ENCODE measurements at places on chromosomes 7 and 10.
A peak's percentile ranks its signal among the peaks of the same experiment; 100 is the strongest.

- no peak for DNase-seq
Measured at GRCh38 chr10:69375307-69376151, 41.2 kb downstream of the TACR2 start.

DNA sequence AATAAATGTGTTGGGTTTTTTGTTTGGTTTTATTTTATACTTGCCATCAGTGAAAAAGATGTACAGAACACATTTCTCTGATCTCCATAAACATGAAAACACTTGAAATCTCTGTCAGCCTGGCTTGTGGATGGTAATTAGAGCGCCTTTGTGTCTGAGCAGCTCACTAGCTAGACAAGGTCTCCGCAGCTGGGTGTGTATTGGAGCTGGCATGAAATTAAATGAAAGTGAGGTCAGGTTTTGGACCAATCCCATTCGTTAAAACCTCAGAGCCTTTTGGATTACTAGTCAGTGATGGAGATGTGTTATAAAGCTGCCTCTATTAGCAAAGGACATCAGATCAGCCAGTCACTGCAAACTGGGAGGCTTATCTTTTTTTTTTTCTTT is 2.7 kb downstream of the FRAT1 start:
- DNase-seq, result no peak

GRCh38 chr7:105618016-105618296 is 36.7 kb upstream of the EFCAB10 start:
- no peak for DNase-seq

DNA sequence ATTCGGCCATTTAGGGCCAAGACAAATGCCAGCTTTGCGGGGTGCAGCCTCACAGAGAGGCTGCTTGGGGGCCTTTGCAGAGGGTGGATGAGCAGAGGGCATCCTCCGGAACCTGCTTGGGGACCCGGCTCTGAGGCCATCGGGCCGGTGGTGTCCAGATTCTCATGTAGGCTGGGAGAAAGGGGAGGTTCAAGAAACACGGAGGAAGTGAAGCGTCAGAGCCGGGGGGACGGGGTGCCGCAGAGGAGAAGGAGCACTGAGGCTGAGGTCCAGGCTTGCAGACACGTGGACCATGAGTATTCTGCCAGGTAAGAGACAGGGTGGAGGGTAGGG is 150.7 kb upstream of the SHH start:
- DNase-seq, result no peak

DNA sequence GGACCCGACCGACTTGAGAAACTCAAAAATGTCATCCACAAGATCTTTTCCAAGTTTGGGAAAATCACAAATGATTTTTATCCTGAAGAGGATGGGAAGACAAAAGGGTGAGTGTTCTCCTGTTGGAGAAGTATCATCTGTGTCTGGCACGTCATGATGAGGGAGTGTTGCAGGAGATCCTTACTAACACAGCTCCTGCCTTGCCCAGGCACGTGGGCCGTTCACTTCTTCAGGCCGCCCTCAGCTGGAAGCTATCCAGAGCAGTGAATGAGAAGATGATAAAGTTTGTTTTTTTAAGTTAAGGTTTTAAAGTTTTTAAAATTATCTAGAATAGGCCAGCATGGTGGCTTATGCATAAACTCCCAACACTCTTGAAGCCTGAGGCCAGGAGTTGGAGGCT is 6.2 kb downstream of the EIF3B start:
- DNase-seq, result no peak

GRCh38 chr7:139192014-139192706 is 38.9 kb upstream of the UBN2 start:
- DNase-seq, result no peak

DNA sequence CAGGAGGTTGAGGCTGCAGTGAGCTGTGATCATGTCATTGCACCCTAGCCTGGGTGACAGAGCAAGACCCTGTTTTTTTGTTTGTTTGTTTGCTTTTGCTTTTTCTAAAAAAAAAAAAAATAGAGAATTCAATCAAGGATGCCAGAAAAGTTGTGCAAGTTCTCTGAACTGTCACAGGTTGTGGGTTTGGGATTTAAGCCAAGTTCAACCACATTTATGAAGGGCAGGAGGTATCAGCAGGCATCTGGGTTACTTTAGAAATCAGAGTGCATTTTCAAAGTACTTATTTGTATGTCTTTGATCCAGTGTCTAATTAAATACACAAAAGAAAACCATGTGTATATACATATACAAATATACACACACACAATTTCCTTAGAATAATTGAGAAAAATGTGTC is 151.2 kb upstream of the MINDY3 start:
- DNase-seq, result peak; percentile 9

DNA sequence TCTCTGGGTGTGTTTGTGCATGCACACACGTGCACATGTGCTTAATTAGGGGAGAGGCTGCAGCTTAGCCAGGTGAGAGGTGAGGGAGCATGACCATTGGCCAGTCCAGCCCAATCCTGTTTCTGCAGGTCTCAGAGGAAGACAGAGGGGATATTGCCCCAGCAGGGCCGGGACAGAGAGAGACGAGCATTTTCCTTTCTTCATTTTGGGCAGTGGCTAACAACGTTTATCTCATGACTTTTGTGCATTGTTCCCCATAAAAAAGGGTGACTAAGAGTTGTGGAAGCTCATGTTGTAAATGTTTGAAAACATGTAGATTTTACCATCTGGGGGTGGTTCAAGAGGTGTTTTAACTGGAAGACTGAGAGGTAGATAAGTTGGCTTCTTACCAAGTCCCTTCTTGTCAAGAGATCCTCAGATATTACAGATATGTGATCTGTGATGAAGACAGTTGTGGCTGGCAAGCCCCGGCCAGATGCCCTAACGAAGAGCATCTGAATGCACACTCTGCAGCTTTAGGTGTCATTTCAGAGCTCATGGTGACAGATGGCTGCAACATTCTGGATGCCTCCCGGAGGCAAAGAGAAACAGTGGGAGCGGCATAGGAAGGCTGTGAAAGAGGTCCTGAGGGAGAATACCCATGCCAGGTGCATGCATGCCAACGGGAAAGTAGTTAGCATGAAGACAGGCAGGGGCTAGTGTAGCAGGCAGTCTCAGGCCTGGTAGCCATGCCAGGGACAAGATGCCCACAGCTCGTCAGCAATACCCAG is 16.7 kb upstream of the DMBT1 start:
- no peak for DNase-seq

- DNase-seq, result no peak
Measured at GRCh38 chr7:84236398-84236797, 41.8 kb upstream of the SEMA3A start.

GRCh38 chr7:49631960-49632359 is 141.5 kb upstream of the VWC2 start:
- DNase-seq, result no peak

DNA sequence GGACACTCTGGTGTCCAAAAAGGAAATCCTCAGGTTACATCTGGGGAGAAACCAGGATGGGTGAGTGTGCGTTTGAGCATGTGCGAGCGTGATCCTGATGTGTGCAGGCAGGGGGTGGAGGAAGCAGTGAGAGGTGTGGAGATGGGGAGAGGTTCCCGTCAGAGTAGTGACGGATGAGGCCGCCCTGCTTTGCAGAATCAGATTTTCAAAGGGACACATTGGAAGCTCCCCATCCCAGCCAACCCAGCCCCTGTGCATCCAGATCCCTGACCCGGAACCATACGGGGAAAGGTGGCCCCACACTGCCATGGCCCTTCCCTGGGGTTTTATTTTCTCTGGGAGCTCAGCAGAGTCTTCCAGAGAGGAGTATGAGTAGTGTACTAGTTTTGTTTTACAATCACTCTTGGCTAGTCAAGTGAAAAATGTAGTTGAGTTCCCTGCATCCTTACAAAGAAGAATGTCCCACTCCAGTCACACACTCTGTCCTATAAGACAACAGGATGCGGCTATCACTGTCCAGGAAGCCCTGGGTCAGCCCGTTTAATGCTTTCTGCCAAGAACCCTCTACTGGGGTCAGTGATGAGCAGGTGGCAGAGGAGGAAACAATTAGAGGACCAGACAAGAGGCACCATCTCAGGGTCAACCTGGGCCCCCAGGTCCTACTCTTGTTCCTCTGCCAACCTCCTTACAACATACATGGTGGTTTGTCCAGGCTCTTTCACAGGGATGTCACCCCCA is 46.8 kb upstream of the PDLIM1 start:
- no peak for DNase-seq

GRCh38 chr10:24701447-24701846 is 22.2 kb downstream of the ARHGAP21 start:
- DNase-seq, result peak; percentile 57

DNA sequence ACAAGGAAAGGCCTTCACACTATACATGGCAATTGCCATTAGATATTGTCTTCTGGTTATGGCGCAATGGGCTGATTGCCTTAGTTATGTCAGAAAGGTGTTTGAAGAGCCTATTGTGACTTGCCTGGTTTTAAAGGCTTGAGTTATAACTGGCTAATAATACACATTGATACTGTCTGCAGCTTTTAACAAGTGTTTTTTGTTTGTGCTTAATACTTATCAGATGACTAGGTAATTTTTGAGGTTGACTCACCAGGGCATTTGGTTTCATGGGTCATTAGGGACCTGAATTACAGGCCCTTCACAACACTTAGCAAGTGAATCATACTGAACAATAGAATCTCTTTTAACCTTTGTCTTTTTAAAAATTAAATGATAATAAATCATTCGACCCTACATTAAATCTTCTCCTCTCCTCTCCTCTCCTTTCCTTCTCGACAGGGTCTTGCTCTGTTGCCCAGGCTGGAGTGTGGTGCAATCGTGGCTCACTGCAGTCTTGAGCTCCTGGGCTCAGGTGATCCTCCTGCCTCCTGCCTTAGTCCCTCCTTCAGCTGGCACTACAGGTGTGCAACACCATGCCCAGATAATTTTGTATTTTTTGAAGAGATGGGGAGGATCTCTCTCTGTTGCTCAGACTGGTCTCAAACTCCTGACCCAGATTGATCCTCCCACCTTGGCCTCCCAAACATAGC is 196.3 kb downstream of the JCAD start:
- no peak for DNase-seq

DNA sequence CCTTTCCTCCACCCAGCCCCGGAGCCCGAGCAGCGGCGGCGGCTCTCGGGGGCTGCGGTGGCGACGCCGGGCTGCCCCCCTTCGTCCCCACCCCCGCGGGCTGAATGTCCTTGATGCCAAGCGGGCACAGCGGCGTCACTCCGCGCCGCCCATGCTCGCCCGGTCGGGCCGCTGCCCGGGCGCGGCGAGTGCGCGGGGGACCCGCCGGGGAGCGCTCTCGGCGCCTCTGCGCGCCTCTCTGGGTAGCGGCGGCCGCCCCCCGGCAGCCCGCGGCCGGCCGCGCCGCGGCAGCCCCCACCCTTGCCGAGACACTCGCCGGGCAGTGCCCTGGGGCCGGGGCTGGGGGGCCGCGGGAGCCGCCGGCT is 433 bp upstream of the PLXNA4 start:
- DNase-seq, result no peak

DNA sequence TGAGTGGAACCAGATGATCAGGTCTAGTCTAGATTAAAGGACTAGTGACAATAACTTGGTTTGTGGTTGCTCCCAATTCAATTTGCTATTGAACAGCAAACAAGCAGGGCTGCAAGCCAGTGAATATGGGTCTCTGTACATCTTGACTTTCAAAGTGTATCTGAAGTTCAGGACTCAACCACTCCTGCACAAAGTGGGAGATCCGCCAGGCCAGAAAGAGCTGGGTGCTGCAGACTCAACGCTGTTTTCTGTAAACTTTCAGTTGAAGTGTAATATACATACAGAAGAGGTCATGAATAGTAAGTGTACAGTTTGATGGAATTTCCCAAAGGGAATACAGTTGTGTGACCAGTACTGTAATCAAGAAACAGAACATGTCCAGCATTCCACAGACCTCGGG is 416.6 kb downstream of the RPS24 start:
- no peak for DNase-seq

- DNase-seq, result peak; percentile 90
Measured at GRCh38 chr10:102072673-102073527, 7.8 kb downstream of the HPS6 start.

DNA sequence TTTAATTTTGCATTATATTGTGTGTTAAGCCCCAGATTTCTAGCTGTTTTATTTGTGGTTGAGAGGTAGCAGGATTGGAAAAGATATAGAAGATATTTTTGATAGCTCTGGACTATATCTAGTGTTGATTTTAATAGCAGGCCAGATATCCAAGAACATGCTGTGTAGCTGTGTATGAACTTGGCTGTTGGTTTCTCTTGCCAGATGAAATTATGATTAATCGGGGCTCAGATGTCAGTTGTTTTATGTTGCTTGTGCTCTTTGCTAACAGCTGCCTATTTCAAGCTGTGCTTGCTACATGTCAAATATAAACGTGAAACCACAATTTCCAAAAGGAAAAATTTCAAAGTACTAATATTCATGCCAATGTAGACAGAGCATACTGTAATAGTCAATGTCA is 141.1 kb downstream of the GRM3 start:
- no peak for DNase-seq

DNA sequence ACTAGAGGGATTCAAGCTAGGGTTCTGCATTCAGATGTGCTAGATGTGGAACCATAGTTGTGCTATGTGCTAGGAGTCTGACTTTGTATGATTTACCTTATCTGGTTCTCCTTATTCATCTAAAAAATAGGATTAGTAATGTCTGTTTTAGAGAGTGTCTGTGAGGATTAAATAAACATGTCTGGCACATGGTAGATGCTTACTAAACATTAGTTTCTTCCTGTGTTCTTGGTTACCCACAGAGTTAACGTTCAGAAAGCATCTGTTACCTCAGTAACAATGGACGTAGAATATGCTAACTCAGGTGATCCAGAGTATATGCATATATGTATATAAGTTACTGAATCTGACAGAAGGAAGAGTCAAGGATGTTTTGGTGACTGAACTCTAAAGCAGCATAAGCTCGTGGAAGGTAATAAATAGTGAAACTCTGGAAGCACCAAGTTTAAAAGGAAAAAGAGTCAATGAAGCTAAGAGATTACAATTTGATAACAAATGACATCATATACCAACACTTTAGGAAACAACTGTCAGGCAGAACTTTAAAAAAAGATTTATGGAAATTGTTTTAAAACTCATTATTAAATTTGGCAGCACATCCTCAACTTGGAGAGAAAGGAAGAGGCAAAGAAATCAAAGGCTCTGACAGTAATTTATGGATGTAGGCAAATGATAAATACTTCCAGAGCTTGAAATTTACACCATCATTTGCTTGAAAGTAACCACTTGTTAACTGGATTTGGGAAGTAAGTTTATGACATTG is 127.0 kb downstream of the CCNY start:
- no peak for DNase-seq

DNA sequence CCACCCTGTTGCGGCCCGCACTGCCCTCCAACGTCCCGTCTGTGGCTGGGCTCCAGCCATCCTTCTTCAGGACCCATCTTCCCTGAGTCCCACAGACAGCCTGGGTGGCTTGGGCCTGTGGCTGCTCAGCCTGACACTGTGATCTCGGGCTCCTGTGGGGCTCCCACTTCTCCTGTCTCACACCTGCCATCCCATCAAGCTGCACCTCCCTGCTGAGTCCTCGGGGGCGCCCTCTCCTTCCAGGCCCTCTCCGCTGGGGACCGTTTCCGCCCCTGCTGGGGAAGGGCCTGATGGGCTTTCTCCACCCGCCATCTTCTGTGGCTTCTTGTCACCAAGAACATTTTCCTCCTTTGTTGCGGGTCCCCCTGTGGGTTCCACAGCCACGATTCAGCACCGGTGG is 173.8 kb upstream of the PPP2R2D start:
- DNase-seq, result no peak

- no peak for DNase-seq
Measured at GRCh38 chr10:87896216-87896615, 32.8 kb downstream of the PTEN start.

All from KBM-7 (cell line).